Fibroblast of the aortic adventitia (primary cell): ENCODE measurements at places on chromosomes 7 and 10.
A peak's percentile ranks its signal among the peaks of the same experiment; 100 is the strongest.

DNA sequence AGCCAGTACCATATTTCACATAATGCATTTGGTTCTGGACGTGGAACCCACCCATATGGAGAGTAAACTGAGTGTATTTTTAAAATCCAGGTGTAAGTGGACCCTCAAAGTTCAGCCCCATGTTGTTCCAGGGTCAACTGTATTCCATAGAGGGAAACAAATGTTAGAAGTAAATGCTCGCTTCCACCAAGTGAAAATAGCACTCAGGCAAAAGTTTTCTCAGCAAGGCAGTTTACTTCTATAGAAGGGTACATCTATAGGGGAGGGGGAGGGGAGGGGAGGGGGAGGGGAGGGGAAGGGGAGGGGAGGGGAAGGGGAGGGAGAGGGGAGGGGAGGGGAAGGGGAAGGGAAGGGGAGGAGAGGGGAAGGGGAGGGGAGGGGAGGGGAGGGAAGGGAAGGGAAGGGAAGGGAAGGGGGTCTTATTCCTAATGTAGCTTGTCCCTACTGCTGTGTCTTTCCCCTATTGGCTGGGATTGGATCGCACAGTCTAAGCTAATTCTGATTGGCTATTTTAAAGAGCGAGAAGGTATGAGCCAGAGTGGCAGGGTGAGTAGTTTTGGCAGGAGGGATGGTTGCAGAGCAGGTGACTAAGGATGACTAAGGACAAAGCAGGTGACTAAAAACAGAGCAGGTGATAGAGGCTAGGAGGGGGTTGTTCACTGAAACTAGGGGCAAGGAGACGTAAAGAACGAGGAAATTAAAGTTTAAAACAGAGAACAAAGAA lies 29.1 kb downstream of the GARIN1A start:
- no peak for DNase-seq

GRCh38 chr10:131899116-131899690 lies 1.6 kb upstream of the PPP2R2D start:
- DNase-seq: no peak

DNA sequence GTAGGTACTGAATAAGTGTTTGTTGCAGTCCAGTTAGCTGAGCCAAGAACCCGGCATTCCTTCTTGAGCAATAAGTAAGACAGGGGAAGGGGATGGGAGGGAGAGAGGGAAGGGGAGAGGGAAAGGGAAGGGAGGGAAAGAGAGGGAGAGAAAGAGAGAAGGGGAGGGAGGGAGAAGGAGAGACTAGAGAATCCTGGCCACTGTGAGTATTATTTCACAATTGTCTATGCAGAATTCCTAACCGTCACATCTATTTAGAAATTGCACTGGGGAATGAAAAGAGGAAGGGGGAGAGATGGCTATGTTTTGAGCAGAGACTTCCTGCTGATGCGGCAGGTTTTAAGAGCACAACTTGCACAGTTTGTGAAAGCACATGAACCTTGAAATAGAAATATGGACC lies 251.4 kb upstream of the ZMIZ1 start:
- DNase-seq: peak; percentile 40

GRCh38 chr10:86481761-86482160 lies 39.8 kb downstream of the WAPL start:
- DNase-seq: no peak

DNA sequence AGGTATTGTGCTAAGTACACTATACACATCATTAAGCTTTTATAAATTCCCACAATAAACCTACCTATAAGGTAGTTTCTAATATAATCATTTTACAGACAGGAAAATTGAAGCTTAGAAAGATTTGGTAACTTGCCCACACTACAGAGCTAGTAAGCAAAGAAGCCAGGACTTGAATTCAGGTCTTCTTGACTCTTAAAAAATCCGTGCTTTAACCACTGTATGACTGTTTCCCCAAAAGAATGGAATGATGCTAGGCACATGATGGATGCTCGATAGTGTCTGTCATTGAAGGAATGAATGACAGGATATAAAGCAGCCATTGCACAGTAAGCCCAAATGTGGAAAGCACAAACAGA lies 26.6 kb downstream of the ZNF800 start:
- no peak for DNase-seq

GRCh38 chr7:136150311-136150710 lies 173.2 kb upstream of the MTPN start:
- DNase-seq: no peak

GRCh38 chr7:116145245-116145852 lies 65.0 kb upstream of the TES start:
- no peak for DNase-seq

DNA sequence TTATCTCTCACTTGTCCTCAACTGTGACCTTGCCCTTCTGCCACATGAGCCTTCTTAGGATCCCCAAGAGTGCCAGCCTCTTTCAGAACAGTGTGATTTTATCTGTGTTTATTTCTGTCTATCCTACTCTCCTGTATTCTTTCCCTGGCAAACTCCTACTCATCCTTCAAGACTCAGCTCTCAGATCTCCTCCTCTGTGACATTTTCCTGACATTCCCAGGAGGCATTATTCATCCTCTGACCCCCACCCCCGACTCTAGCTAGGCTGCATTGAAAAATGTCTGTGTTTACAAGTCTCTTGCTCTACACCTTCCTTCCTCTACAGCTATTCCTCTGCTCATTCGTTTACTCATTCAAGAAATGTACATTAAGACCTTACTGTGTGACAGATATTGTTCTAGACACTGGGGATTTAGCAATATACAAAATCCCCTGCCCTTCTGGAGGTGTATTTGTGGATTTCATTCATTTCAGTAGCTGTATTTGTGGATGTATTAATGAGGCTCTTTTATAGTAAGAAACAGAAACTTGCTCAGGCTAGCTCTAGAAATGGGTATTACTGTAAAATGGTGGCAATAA lies 61.4 kb upstream of the COMTD1 start:
- DNase-seq: no peak

- peak; percentile 96 for DNase-seq
Observed at GRCh38 chr7:99504603-99505323, at the start of gene ZKSCAN5. Gene ZKSCAN5 (plus strand): TSS chr7:99504662. CDS start chr7:99506045, 1,383 bp downstream.
